ENCODE measurements at places on chromosomes 11 and 22.

GRCh38 chr11:19557720-19558140, 154.9 kb upstream of the NAV2 start:
- peak; percentile 49 for DNase-seq

GRCh38 chr22:41197038-41197972, 7.8 kb upstream of the L3MBTL2 start:
- DNase-seq, result peak; percentile 75

- no peak for DNase-seq
Measured at GRCh38 chr11:11045156-11045930, 187.5 kb upstream of the ZBED5 start.

- DNase-seq, result no peak
Measured at GRCh38 chr11:70552167-70553150, 154.1 kb downstream of the CTTN start.

GRCh38 chr11:131345406-131345805, 25.0 kb upstream of the NTM start:
- DNase-seq, result no peak

DNA sequence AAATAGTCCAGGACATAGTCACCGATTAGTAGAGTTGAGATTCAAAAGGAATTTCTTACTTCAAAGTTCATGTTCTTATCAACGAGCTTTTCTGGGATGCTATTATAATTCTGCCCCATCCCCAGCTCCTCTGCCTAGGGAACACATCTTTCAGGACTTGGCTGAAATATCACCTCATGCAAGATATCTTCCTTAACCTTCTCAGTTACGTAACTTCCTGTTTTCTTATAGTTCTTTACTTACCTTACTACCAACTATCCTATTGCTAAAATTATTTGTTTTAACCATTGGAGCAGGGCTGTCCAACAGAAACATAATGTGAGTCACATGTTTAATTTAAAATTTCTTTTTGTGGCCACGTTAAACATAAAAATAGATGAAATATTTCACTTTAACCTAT, 2.3 kb downstream of the NARS2 start:
- DNase-seq, result no peak

GRCh38 chr11:94597896-94598295, 30.7 kb downstream of the PIWIL4 start:
- DNase-seq, result no peak

- DNase-seq, result no peak
Measured at GRCh38 chr22:50034126-50035081, 21.8 kb upstream of the IL17REL start.

- no peak for DNase-seq
Measured at GRCh38 chr11:85930879-85931366, 75.7 kb downstream of the CCDC83 start.

DNA sequence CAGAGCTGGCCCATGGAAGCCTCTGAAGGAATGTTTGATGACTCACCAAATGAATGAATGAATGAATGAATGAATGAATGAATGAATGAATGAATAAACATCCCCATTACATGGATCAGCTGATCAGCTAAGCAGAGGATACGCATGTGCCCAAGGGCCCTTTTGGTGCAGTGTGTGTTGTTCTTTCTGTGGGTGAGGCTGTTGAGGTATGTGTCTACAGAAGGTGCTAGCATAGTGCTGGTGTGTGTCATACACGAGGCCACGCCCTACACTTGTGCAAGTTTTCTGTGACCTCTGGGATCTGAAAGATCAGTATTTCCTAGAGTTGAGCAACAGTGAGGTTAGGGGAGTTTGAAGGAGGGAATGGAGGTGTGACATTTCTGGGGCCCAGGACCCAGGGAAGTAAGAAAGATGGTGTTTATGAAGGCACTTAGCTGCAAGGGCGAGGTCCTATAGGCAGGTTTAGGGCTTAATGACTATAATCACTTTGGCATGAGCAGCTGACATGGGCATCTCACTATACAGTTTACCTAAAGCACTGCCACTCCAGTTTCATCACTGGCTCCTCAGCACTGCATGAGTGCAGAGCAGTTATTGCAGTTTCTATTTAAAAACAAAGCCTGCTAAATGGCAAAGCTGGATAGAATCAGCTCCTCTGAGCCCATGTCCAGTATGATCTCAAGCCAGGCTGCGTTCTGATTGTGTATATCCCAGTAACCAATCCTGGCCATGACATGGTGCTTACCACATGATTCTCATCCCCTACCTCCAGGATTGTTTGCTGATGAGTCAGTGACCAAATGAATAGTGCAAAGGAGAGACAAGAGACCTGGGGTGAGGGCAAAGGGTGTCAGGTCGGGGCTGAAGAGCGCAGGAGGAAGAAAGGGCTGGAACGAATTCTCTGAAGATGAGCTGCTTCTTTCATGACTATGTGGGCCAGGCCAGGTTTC, 36.4 kb upstream of the E2F8 start:
- no peak for DNase-seq

DNA sequence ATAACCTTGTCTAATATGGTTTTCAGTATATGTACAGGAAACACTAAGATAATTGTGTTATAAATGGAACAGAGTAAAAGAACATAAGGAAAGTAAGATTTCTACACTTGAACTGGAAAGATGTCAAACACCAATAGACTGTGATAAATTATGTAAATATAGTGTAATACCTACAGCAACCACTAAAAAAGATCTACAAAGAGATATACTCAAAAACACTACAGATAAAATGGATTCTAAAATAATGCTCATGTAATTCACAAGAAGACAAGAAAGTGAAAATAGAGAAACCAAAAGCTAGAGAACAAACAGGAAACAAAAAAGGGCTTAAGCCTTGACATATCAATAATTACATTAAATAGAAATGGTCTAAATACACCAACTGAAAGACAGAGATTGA, 30.9 kb downstream of the DEUP1 start:
- no peak for DNase-seq

- no peak for DNase-seq
Measured at GRCh38 chr22:47144076-47144765, 381.8 kb downstream of the TBC1D22A start.

DNA sequence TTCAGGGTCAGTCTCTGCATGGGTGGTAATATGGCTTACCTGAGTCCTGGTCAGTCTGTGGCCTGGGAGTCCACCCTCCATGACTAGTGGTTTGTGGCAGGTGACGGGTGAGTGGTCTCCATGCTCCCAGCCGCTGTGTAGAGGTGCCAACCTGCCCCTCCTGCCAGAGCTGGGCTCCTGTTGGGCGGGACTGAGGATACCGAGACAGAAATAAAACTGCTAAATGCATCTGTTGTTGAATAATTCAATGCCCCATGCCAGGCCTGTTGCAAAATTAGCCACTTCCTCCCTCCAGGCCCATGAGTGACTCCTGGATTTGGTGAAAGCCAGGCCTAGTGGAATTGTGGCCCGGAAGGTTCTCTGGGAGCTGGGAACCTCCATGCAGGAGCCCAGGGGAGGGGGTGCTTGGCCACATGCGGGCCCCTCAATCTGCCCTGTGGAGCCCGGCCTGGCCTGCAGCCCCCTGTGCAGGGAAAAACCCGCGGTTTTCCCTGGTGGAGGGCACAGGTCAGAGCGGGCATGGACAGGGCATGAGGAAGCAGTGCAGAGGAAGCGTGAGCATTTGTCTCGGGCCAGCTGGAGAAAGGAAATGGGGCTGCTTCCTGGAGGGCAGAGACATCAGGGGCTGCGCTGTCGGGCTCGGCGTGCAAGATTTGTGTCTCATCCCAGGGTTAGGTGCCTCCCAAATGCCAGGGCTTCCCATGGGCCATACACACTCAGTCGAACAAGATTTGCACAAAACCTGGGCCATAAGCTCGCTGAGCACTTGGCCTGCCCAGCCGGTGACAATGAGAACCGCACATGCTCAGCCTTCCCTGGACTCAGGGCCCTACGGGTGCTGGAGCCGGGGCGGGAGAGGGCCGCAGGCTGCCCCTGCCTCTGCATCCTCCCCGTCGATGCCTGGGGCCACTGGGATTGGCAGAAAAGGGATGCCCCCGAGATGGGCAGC, 66.9 kb downstream of the KCNQ1 start:
- no peak for DNase-seq

GRCh38 chr22:18056161-18056666, 21.6 kb upstream of the PEX26 start:
- DNase-seq, result no peak

DNA sequence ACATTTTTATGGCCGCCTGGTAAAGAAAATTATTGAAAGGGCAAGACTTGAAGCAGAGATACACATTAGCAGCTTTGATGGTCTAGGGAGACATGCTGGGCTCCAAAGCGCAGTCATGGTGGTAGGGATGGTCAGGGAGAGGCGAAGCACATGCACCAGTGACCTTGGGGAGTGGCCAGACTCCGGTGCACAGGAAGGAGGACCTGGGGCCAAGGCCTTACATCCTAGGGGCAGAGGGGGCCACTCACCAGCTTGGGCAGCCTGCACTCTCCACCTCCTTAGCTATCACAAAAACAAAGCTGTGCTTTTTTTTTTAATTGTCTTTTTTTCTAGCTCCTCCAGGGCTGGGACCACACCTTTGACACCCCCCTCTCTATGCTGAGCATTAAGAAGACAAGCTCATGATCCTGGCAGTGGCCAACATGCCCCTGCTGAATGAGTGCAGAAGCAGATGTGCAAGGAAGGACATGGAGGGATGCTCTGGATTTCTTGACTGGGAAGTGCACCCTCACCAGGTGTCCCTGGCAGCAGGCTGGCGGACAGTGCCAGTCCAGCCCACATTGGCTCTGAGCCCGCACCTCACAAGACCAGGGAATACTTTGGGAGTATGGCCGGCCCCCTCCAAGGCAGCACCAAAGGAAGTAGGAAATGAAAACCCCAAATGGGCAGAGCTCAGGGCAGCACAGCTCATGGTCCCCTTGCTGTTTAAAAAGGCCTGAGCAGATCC, 619.9 kb downstream of the TBC1D22A start:
- no peak for DNase-seq

DNA sequence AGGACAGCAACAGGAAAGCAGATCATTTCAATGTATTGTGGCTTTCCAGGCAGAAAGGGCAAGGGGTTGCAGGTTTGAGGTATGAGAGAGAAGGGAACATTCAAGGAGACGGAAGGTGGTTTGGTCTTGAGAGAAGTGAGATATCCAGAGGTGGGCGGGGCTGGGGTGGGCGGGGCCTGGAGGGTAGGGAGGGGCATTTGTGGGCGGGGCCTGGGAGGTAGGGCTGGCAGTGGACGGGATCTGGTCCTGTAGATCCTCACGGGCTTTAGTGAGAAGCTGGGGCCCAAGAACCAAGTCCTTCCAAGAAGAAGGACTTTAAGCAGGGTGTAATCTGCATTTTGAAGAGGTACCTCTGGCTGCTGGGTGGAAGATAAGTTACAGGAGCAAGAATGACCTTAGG, 199.2 kb downstream of the MN1 start:
- DNase-seq, result no peak

DNA sequence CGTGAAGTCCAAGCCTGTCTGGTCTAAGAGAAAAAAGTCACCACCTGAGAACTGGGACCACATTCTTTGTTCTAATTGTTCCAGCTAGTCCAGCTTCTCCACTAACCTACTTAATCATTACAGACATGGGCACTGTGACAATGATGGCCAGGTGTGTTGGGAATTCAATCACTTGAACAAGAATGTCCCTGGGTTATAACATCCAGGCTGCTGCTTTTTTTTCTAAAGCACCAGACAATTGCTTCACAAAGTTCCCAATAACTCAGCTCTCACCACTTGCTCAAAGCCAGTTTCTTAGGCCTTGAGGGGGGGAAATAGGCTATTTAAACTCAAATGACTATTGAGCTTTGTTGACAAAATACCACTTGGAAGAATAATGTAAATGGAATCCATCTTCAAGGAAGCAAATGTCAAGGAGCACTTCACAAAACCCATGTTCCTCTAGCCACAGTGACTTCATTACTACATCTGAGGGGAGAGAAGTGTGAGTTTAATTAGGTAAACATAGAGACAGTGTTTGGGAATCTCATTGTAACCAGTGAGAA, 80.3 kb downstream of the ME3 start:
- DNase-seq, result no peak

DNA sequence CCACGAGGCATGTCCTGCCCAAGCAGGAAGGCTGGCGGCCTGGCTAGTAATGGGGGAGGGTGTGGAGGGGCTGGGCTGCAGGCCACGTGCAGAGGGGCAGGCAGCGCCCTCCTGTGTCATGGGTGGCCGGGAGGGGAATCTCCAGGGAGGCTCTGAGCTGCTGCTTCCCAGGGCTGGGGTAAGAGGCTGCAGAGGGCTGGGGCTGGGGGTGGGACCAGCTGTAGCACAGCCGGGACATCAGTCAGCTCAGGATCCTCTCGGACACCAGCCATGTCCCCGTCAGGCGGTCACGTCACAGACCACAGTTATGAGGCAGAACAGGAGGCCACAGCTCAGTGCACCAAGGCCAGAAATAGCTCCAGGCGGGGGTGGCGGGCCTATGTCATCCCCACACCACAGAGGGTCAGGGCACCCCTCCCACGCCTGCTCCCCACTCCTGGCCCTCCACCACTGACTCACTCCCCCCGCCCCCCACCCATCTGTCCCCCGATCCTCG, 21.1 kb downstream of the RTN4R start:
- no peak for DNase-seq

- no peak for DNase-seq
Measured at GRCh38 chr11:44955015-44955738, 4.5 kb upstream of the TP53I11 start.

- no peak for DNase-seq
Measured at GRCh38 chr11:122895563-122895962, 13.0 kb downstream of the JHY start.

- DNase-seq, result no peak
Measured at GRCh38 chr11:86816251-86816726, 15.9 kb downstream of the PRSS23 start.

DNA sequence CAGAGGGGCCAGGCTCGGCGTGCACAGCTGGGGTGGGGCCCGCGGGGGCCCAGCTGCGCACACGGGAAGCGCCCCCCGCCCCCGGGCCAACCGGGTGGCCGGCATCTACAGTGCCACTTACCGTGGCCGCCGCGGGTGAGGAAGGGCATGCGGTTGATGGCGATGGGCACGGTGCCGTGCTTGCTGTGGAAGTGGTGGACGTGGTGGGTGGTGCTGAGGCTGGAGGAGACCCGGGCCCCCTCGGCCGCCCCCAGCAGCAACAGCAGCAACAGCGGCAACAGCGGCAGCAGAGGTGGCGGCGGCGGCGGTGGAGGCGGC, 51.4 kb downstream of the SLC22A12 start:
- DNase-seq, result no peak

DNA sequence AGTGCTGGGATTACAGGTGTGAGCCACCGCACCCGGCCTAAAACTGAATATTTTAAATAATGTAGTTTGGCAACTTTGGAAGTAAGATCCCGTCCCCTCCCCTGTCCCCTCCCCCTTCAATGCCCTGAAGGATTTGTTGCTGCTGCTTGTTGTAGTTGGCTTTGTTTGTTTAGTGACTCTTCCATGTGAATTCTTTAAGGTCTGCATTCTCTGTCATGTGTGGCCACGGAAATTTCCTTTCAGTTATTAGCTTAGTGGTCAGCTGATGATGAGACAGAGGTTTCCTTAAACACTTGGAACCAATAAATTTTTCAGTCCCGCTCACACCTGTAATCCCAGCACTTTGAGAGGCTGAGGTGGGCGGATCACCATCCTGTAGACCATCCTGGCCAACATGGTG, 109.9 kb downstream of the MPPED1 start:
- DNase-seq, result no peak

GRCh38 chr11:46800177-46800576, 45.9 kb downstream of the CKAP5 start:
- DNase-seq, result no peak

Data from activated CD8-positive, alpha-beta memory T cell treated with anti-CD3 and anti-CD28 coated beads for 1 hour (primary cell).